Karpas-422 (cell line): ENCODE measurements at places on chromosomes 7 and 10. TPM values are rescaled to one million over a fixed set of nuclear protein-coding genes. Genes with fewer than 3 reads are reported as not detected.

DNA sequence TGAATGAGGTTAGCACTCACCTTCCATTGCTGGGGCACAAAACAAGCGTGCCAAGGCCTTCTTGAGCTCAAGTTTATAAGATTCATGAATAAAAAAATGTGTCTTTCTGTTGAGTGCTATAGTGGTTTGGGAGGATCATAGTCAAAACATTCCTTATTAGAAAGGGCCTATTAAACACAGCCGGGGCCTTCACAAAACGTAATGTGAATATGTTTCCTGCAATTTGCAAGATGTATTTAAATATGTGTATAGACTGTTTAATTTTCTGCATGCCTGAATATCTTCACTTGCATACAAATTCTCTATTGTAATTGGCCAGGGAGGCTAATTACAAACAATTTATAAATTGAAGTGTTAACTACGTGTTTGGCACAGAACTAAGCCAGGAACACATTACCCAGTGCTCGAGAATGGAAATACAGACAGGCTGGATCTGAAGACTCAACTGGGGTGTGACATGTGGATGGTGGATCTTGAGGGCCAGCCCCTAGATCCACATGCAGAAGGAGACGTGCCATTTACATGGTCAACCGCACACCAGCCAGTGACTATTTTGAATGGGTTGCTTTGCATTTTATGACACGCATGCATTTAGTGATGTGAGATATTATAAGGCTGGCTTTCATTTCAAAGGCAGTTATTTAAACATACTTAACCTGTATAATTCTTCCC, 31.3 kb downstream of the LYZL2 start:
- DNase-seq, result no peak

- DNase-seq, result no peak
These were observed 63.7 kb downstream of the ARHGAP12 start for GRCh38 chr10:31864834-31865518.

The NME8 gene
- not detected in 2 replicates for total RNA-seq

The HTR7 gene
- 0.26 TPM in 1 of 2 replicates, not detected in the other for total RNA-seq

DNA sequence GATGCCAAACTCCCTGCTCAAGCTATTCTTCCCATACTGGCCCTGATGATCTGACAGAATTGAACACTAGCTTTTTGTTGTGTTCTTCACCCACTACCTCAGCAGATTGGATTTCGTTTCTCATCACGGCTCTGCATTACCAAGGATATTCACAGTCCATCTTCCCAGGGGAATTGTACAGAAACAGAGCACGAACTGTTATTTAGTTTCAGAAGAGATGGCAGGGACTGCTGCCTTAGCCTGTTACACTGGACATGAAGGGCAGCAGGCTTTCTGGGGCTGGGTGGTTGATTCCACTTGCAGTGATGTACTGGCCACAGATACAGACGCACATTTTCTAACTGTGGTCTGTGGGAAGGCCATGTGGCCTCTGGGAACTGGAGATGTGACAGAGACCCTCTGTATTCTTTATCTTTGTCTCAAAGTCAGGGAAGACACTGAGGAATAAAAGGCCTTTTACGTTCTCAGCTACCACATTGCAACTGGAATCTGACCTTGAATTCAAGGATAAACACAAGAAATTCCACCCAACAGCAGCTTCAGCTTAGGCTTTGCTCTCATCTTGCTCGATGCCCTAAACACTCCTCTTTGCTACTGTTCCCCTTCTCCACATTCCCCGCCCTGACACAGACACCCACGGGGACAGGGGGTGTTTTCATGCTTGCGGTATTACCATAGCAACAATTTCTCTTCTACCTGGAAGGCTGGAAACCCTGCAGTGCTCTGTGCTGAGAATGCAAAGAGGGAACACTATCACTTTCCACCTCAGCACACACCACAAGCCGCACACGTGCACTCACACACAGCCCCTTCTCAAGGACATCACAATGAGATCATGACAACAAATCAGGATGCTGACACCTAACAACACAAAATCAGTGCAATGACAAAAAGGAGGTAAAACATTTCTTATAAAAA, 81.7 kb downstream of the RNF216 start:
- peak; percentile 91 for DNase-seq

The PRR15 gene
- not detected in 2 replicates for total RNA-seq

DNA sequence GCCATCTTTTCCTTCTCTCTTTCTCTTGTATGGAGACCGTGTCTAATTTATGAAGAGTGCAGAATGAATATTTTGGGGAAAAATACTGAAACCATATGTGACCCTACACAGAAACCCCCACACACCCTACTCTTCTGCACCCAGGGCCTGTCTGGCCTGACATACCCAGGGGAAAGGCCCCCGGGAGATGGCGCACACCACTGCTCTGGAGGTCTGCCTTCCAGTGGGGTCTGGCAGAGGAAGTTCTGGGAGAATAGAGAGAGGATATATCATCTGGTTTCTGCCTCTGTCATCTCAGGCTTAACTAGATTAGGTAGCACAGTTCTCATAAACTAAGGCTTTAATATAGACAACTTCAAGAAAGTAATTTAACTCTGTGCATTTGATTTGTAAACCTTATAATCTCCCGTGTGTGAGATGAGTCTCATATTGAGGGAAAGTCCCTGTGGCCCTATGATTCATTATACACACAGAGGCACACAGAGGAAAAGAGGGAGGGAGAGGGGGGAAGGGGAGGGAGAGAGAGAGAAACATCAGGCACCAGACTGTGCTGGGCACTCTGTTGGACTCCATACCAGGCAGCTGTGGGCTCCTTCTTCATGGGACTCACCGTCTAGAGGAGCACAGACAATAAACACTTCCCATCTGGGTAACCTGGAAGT, 123.3 kb downstream of the AOAH start:
- DNase-seq, result no peak
